ENCODE measurements at places on chromosomes 1 and 21.

GRCh38 chr1:202204065-202204464, 10.5 kb downstream of the LGR6 start:
- no peak for DNase-seq

DNA sequence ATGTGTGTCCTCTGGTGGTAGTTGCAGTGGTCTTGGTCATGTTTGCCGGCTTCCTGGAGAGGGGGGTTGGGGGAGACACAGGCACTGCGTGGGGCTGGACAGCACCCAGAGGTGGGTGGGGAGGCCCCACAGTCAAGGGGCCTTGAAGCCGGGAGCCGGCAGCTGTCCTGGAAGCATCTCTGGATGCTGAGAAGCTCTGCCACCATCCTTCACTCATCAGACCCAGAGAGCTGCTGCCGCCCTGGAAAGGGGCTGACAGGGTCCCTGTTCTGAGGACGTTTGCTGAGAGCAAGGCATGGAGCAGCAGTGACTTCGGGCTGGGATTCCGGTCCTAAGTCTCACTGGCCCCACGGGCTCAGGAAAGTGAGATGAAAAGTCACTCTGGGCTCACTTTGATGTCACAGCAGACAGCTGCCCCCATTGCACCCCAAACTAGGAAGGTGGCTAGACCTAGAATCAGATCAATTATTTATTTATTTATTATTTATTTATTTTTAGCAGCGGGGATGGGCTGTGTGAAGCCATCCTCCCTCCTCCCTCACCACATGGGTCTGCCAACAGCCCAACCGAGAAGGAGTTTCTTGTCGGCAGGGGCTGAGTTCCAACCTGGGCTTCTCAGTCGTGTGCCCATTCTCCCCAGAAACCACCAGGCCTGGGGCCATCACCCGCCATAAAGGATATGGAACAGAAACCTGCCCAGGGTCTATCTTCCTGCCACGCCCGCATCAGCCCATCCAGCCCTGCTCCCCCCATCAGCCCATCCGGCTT, 547.4 kb downstream of the PTPRU start:
- no peak for DNase-seq

GRCh38 chr1:203026031-203026665, at the start of gene PPFIA4:
PPFIA4 (plus strand) TSS chr1:203026491; CDS start chr1:203039009, 12,518 bp downstream.
- DNase-seq: peak; percentile 85

- DNase-seq: no peak
Observed at GRCh38 chr1:168490306-168490705, 53.5 kb downstream of the XCL2 start.

DNA sequence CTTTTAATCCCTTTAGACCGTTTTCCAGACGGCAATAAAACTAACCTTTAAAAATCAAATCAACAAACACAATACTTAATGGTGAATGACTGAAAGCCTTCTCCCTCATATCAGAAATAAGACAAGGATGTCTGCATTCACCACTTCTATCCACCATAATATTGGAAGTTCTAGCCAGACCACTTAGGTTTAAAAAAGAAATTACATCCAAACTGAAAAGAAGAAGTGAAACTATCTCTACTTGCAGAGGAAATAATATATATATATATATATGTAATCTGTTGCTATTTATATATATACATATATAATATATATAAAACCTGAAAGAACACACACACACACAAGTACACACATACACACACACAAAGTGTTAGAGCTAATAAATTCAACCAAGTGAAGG, 100.4 kb downstream of the BRINP3 start:
- DNase-seq: no peak

GRCh38 chr1:230696722-230697437, 17.0 kb downstream of the AGT start:
- DNase-seq: no peak

- DNase-seq: no peak
Observed at GRCh38 chr1:27372022-27372807, 2.4 kb downstream of the FCN3 start.

- no peak for DNase-seq
Observed at GRCh38 chr1:200029035-200029821, 1.7 kb downstream of the NR5A2 start.

- no peak for DNase-seq
Observed at GRCh38 chr1:37951041-37951782, 4.4 kb upstream of the INPP5B start.

GRCh38 chr1:59605761-59606160, 209.0 kb upstream of the HOOK1 start:
- no peak for DNase-seq

DNA sequence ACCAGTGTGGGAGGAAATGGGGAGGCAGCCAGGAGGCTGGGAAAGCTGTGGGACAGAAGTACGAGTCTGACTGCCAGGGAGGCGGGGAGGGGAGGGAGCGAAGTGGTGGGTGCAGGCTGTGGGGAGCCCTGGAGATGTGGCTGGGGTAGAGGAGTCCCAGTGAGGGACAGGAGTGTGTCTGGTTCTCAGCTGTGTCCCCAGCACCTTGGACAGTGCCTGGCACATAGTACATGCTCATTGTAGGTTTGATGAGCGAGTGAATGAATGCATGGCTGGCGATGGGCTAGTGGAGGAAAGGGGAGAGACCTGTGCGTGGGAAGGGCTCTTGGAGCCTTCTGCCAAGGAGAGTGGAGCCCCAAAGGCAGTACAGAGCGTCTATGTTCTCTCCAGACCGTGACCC, 104.1 kb downstream of the SIK1 start:
- no peak for DNase-seq

GRCh38 chr21:34022627-34023335, 50.6 kb upstream of the MRPS6 start:
- DNase-seq: peak; percentile 38
